NCI-H774 (cell line): ENCODE measurements at places on chromosomes 5 and 9.

- no peak for DNase-seq
Observed at GRCh38 chr9:5630081-5630507, 1.2 kb downstream of the RIC1 start.

GRCh38 chr5:157215514-157216167 is 35.0 kb downstream of the ITK start:
- no peak for DNase-seq

- no peak for DNase-seq
Observed at GRCh38 chr5:141084487-141084989, 9.9 kb upstream of the PCDHB2 start.

- DNase-seq: no peak
Observed at GRCh38 chr9:131467214-131467935, 35.3 kb upstream of the POMT1 start.

DNA sequence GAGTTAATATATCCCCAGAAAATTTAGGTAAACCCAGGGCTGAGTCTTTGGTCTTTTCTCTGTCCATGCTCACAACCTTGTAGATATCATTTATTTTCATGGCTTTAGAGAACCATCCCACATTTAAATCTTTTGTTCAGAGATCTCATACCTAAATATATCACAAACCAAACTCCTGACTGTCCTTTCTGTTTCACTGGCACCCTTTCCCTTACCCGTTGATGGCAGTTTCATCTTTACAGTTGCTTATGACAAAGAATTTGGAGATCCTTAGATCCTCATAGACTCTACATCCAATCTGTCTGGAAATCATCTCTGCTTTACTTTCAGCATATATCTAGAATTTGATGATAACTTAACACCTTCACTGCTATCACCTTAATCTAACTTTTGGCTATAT is 19.2 kb downstream of the RNF180 start:
- DNase-seq: no peak
